NCI-H2107 (cell line): ENCODE measurements at places on chromosomes 11 and 22.
A peak's percentile ranks its signal among the peaks of the same experiment; 100 is the strongest.

GRCh38 chr11:128474036-128474874 lies 113.1 kb downstream of the ETS1 start:
- no peak for DNase-seq

DNA sequence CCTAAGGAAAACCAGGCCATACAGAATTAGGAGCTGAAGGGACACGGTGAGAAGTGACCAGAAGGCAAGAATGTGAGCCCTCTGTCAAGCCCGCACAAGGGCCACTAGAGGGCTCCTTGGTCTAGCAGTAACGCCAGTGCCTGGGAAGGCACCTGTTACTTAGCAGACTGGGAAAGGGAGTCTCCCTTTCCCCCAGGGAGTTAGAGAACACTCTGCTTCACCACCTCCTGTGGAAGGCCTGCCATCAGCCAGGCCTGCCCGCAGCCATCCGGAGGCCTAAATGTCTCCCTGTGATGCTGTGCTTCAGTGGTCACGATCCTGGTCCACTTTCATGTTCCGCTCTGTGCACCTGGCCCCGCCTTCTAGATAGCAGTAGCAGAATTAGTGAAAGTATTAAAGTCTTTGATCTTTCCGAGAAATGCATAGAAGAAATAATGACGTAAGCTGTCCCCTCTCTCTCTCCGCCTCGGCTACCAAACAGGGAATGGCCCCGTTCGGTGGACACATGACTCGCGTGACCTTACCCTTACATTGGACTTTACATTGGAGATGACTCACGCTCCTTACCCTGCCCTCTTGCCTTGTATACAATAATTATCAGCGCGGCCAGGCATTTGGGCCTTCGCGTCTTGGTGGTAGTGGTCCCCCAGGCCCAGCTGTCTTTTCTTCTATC lies 10.7 kb upstream of the GSTP1 start:
- peak; percentile 22 for DNase-seq

DNA sequence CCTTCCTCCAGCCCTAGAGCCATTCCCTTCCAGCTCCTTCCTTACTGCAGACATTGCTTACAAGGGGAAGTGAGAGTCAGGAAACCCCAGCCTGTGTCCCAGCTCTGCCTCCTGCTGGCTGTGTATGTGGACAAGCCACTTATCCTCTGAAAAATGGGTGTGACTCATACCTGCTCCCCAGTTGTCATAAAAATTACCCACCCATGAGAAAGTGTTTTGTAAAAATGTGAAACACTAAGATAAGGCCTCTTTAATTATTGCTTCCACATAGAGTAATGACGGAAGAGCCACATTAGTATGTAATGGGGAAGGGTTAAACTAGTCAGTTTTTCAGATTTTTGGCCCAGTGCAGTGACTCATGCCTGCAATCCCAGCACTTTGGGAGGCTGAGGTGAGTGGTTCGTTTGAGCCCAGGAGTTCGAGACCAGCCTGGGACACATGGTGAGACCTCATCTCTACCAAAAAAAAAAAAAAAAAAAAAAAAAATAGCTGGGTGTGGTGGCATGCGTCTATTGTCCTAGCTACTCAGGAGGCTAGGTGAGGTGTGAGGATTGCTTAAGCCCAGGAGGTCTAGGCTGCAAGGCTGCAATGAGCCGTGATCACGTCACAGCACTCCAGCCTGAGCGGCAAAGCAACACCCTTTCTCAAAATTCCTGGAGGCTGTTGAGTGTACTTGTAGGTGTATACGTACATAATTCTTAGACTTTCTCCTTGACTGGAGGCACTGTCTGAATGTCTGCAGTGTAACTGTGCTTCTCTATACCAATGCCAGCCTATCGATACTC lies 84.9 kb downstream of the CTTN start:
- no peak for DNase-seq

- no peak for DNase-seq
Observed at GRCh38 chr22:29693671-29694070, 26.1 kb upstream of the CABP7 start.

DNA sequence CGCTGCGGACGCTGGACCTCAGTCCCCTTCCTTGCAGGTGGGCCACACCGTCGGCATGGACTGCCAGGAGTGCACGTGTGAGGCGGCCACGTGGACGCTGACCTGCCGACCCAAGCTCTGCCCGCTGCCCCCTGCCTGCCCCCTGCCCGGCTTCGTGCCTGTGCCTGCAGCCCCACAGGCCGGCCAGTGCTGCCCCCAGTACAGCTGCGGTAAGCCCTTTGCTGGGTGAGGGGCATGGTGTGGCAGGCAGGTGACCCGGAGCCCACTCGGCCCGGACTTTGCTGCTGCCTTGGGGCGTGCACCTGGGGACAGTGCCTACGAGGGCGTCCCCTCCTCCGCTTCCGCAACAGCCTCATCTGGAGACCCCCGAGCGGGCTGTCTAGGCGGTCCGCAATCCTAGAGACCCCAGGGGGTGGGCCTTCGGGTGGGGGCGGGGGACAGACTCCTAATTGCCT lies 25.4 kb upstream of the MUC5B start:
- no peak for DNase-seq

- DNase-seq: no peak
Observed at GRCh38 chr11:76683161-76684095, 12.9 kb upstream of the LRRC32 start.

- no peak for DNase-seq
Observed at GRCh38 chr11:11624204-11624603, 2.4 kb upstream of the GALNT18 start.

DNA sequence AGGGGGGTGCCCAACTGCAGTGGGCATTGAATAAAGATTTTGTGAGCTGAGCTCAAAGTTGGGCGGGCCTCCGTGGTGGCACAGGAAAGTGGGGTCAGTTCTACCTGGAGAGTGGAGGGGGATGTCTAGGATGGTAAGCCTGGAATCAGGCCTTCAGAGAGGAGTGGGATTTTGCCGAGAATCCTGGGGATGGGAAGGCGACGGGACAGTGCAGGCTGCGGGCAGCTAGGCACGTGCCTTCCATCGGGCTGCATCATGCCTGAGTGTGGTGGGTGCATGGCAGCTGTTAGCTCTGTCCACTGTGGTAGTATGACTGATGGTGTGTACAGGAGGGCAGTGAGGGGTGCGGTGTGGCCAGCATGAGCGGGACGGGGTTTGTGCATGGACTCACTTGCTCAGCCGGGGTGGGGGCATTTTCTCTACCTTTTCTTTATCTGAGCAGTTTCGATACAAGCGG lies 3.6 kb downstream of the SHANK3 start:
- DNase-seq: no peak

DNA sequence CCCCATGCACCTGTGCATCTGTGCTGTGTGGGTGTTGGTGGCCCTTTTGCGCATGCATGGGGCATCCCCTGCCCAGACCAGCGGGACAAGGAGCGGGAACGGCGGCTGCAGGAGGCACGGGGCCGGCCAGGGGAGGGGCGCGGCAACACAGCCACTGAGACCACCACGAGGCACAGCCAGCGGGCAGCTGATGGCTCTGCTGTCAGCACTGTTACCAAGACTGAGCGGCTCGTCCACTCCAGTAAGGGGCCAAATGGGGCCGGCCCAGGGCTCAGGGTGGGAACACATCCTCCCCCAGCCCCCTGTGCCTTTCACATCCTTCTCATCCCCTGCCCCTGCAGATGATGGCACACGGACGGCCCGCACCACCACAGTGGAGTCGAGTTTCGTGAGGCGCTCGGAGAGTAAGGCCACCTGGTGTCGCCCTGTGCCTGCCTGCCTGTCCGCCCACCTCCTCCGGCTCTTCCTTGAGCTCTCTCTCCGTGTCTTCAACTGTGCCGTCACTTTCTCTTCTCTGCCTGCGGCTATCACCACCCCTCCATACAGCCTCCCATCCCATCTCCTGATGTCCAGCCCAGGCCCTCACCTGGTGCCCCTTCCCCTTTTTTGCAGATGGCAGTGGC lies 10.6 kb downstream of the SELENOM start:
- no peak for DNase-seq

DNA sequence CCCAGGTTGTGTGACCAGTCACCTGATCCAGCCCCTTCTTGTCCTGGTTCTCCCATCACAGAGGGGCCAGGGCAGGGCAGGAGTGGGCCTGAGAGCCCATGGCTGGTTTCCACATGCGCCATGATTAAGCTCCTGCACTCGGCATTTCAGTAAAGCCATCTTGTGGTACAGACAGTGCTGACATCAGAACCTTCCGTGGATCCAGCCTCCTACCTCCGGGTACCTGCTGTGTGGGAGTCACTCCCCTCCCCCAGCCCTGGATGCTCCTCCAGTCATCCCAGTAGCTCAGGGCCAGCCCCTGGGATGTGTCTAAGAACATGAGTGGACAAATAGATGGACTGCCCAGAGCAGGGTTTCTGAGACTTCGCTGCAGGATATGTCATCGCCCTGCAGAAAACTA lies 22.1 kb upstream of the MGAT3 start:
- DNase-seq: no peak

GRCh38 chr22:45127866-45128265 lies 35.9 kb upstream of the NUP50 start:
- no peak for DNase-seq

- DNase-seq: no peak
Observed at GRCh38 chr11:125890447-125891100, 3.1 kb downstream of the HYLS1 start.

- no peak for DNase-seq
Observed at GRCh38 chr11:27807596-27807995, 107.3 kb upstream of the BDNF start.

DNA sequence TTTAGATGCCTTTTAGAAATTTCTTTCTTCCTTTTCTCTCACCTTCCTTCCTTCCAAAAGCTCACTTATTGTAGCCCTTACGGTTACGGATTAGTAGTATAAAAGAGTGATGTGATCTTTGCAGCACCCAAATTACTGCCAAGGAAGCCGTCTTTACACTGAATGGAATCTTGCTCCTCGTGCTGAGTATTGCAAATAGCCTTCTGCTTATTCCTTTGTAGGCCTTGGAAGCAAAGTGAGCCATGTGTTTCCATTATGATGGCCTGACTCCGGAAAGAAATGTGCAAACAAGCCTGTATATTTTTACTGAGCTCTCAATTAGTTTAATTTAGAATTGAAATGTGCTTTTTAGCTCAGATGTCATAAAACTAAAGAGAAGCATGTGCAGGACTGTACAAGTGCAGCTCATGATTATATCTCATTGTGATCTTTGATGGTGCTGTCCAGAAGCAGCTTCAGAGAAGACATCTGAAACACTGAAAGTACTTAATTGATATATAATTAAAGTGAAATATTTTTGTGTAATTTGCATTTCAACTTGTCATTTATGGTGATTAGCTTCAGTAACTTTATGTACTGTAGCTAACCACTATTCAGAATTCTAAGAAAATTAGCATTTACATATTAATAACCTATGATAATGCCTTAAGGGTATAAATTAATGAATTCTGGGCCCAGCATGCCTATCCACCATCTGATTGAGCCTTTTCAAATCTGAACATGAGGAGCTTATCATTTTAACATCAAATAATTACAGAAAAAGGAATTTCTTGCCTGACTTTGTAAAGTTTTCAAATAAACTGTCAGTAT lies 129.3 kb downstream of the GRIA4 start:
- no peak for DNase-seq

- DNase-seq: no peak
Observed at GRCh38 chr11:58493676-58494075, 14.2 kb downstream of the OR5B21 start.

DNA sequence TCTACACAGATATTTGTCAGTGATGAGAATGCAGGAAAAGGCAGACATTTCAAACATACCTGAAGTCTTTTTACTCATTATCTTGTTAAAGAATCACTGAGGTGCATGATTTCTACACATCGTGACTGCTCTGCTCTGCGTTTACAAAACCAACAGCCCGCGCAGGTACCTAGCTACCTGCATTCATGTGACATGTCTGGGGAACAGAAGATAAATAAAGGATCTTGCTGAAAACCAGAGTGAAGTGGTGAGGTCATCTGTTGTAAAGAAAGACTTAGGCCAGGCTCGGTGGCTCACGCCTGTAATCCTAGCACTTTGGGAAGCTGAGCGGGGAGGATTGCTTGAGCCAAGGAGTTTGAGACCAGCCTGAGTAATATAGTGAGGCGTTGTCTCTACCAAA lies 15.7 kb downstream of the ASPHD2 start:
- DNase-seq: no peak

- DNase-seq: no peak
Observed at GRCh38 chr22:39110631-39111561, 13.9 kb downstream of the APOBEC3H start.

DNA sequence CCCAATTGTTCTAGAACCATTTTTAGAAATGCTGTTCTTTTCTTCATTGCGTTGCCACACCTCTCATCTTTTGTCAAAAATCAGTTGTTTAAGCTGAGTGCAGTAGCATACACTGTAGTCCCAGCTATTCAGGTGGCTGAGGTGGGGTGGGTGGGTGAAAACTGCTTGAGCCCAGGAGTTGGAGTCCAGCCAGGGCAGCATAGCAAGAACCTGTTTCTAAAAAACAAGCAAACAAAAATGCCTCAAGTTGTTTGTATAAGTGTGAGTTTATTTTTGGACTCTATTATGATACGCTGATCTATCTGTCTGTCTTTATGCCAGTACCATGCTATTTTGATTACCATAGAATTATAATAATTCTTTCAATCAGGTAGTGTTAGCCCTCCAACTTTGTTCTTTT lies 62.5 kb upstream of the RRM1 start:
- no peak for DNase-seq

GRCh38 chr22:49564054-49564453 lies 263.6 kb downstream of the BRD1 start:
- DNase-seq: no peak

DNA sequence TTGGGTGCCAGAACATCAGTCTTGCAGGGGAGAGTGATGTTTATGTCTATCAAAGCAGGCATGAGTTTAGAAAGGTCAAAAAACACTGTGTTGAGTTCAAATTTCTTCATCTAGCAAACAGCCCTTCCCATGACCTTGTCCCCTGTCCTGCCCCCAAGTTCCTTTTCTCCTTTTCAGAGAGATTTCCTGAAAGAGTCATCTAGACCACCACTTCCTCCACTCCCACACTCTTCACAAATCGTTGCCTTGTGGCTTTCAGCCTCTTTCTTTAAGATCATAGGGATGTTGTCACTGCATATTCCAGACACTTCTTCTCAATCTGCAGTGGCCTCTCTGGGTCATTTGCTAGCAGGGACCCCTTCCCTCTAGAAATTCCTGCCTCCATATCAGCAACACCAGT lies 290.5 kb downstream of the TENM4 start:
- DNase-seq: no peak

DNA sequence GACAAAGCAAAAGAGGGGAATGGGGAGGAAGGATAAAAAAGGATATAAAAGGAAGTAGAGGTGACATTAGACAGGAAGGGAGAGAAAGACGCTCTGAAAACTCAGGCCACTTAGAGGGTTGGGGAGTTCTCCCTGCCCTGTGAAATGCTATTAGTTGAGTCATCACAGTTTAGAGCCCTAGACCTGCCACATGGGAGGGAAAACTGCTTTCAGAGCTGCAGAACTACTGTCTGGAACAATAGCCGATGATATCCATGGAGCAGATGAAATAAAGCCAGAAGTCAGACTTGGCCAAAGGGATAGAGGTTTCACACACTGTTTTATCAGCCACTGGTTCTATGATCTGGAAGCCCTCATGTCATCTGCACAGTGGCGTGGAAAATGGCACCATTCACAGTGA lies 157.9 kb downstream of the NCAM1 start:
- no peak for DNase-seq

- DNase-seq: no peak
Observed at GRCh38 chr11:17603056-17603825, 56.2 kb downstream of the OTOG start.
